Effector memory CD4-positive, alpha-beta T cell (primary cell): ENCODE measurements at places on chromosomes 2 and 18.

GRCh38 chr2:22449696-22450095 is 935.3 kb upstream of the KLHL29 start:
- H3K4me1 ChIP-seq, result no peaks in the 10 kb centered on the region
- no peak for DNase-seq
- no peaks in the 10 kb centered on the region for H3K36me3 ChIP-seq

GRCh38 chr2:14517731-14518130 is 114.8 kb upstream of the LRATD1 start:
- H3K36me3 ChIP-seq, result no peaks in the 10 kb centered on the region
- no peak overlapping the region for H3K4me3 ChIP-seq
- DNase-seq, result no peak
- no peaks in the 10 kb centered on the region for H3K4me1 ChIP-seq
- H3K27me3 ChIP-seq, result no peaks in the 10 kb centered on the region
- H3K27ac ChIP-seq, result no peak overlapping the region

- no peaks in the 10 kb centered on the region for H3K27me3 ChIP-seq
- H3K4me3 ChIP-seq, result no peak overlapping the region
Measured at GRCh38 chr18:36158266-36158867, 28.7 kb downstream of the ELP2 start.

DNA sequence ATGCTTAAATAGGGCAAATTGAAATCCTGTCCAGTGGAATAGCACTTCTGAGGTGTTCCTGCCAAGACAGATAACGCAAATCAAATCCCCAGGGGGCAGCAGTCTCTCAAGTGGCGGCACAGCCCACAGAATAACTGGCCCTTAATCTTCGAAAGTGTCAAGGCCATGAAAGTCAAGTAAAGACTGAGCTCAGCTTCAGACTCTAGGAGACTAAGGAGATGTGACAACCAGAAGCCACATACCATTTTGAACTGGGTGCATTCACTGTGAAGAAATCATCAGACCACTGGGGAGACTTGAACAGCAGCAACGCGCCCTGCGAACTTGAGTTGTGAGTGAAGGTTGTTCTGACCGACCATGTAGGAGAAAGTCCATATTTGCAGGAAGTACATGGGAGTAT is 66.0 kb upstream of the ASAP2 start:
- no peak overlapping the region for H3K4me3 ChIP-seq
- H3K27me3 ChIP-seq, result peaks cover 2% of the 10 kb centered on the region
- no peak for DNase-seq
- no peak overlapping the region for H3K27ac ChIP-seq

GRCh38 chr2:18214936-18215335 is 336.5 kb downstream of the KCNS3 start:
- no peaks in the 10 kb centered on the region for H3K36me3 ChIP-seq
- H3K27me3 ChIP-seq, result no peaks in the 10 kb centered on the region
- no peak for DNase-seq

DNA sequence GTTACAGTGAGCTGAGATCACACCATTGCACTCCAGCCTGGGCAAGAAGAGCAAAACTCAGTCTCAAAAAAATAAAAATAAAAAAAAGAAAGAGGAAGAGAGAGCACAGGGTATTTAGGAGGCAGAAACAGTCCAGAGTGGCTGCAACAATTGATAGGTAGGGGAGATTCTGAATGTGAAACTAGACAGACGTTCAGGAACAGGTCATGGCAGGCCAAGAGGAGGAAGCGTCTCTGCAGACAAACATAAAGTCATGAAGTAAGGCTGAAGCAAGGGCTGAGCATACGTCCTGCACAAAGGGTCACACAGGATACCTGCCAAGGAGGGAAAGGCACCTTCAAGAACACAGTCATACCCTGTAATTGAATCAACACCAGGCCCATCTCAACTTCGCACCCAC is 64.1 kb upstream of the ZNF532 start:
- no peaks in the 10 kb centered on the region for H3K36me3 ChIP-seq
- DNase-seq, result no peak

- H3K4me1 ChIP-seq, result no peaks in the 10 kb centered on the region
- no peaks in the 10 kb centered on the region for H3K27me3 ChIP-seq
- no peak for DNase-seq
- no peak overlapping the region for H3K27ac ChIP-seq
- no peaks in the 10 kb centered on the region for H3K36me3 ChIP-seq
- H3K4me3 ChIP-seq, result no peak overlapping the region
Measured at GRCh38 chr2:210264282-210264681, 39.0 kb upstream of the ACADL start.

- H3K4me1 ChIP-seq, result no peaks in the 10 kb centered on the region
- H3K36me3 ChIP-seq, result no peaks in the 10 kb centered on the region
- no peak for DNase-seq
Measured at GRCh38 chr2:154447727-154448418, 250.6 kb upstream of the KCNJ3 start.

DNA sequence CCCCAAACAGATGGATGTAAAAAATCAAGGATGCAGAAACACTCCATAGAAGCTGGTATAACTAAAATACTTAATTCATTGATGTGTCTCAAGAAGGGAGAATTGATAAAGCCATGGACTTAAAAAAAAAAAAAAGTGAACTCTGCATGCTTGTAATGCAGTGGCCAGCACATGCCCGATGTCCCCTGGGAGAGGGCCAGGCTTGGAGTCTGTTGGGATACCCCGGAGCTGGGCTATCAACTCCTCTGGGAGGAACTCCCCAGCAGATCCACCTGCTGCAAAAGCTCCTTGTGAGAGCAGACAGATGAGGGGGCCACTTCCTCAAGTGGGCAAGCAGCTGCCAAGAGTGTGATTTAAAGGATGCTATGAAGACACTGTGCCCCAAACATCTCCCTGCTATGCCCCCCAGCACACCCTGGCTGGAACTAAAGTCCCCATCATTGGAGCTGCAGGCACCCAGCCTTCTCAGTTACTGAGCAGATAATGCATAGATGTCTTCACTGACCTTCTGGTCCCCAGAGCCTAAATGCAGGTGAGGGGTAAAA is 311.5 kb upstream of the ID2 start:
- H3K4me3 ChIP-seq, result no peak overlapping the region
- H3K27me3 ChIP-seq, result no peaks in the 10 kb centered on the region
- H3K36me3 ChIP-seq, result no peaks in the 10 kb centered on the region
- no peak overlapping the region for H3K27ac ChIP-seq

GRCh38 chr2:234308813-234309195 is 188.1 kb downstream of the ARL4C start:
- H3K36me3 ChIP-seq, result no peaks in the 10 kb centered on the region
- no peak overlapping the region for H3K4me3 ChIP-seq
- peaks cover 14% of the 10 kb centered on the region for H3K4me1 ChIP-seq
- DNase-seq, result peak; percentile 51
- peak overlapping the region; percentile 81 for H3K27ac ChIP-seq

DNA sequence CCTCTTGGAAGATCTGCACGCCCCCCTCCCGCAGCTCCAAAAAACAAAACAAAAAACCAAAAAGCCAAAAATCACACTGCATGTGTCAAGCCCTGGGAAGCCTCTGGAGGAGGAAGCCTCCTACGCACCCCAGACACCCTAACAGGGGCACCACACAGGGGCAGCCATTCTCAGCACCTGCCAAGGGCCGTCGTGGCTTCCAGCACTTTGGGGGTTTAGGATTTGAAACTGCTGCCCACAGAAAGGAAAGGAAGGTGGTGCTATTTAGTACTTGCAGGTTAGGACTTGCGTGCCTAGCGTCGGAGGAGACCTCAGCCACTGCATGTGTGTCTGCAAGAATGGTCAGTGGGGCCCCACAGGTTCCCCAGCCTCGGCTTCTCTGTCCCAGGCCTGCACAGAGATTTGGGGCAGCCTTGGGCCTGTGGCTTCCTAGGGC is 419 bp upstream of the GPR55 start:
- peaks cover 12% of the 10 kb centered on the region for H3K4me1 ChIP-seq
- peak overlapping the region; percentile 54 for H3K4me3 ChIP-seq
- H3K36me3 ChIP-seq, result no peaks in the 10 kb centered on the region
- peak overlapping the region; percentile 43 for H3K27ac ChIP-seq

GRCh38 chr2:118449401-118449800 is 361.1 kb downstream of the INSIG2 start:
- no peak overlapping the region for H3K4me3 ChIP-seq
- DNase-seq, result no peak
- no peak overlapping the region for H3K27ac ChIP-seq
- no peaks in the 10 kb centered on the region for H3K36me3 ChIP-seq
- no peaks in the 10 kb centered on the region for H3K27me3 ChIP-seq

DNA sequence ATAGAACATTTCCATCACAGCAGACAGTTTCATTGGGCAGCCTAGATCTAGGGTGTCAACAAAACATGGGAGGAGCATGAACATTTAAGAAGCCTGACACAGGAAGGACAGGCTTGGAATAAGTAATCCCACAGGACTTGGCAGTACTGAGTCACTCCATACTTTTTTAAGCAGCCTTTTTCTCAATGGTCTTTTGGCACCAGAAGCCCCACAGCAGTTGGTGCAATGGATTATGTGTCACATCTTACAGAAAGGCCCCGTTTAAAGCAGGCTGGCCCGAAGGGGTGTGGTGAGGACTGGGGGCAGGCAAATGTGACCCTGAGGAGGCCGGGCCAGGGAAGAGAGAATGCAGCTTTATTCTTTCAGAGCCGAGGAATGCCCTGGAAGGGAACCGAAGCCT is 26.6 kb downstream of the SPTBN1 start:
- no peak overlapping the region for H3K27ac ChIP-seq
- DNase-seq, result no peak
- no peaks in the 10 kb centered on the region for H3K27me3 ChIP-seq
- H3K4me1 ChIP-seq, result no peaks in the 10 kb centered on the region

- no peaks in the 10 kb centered on the region for H3K36me3 ChIP-seq
- H3K27me3 ChIP-seq, result no peaks in the 10 kb centered on the region
- H3K27ac ChIP-seq, result no peak overlapping the region
- H3K4me3 ChIP-seq, result no peak overlapping the region
- no peak for DNase-seq
Measured at GRCh38 chr2:230861552-230862255, 3.0 kb upstream of the ITM2C start.

- H3K27me3 ChIP-seq, result no peaks in the 10 kb centered on the region
- no peak for DNase-seq
- H3K27ac ChIP-seq, result no peak overlapping the region
- H3K36me3 ChIP-seq, result no peaks in the 10 kb centered on the region
Measured at GRCh38 chr2:10490806-10491291, 42.7 kb upstream of the ODC1 start.

DNA sequence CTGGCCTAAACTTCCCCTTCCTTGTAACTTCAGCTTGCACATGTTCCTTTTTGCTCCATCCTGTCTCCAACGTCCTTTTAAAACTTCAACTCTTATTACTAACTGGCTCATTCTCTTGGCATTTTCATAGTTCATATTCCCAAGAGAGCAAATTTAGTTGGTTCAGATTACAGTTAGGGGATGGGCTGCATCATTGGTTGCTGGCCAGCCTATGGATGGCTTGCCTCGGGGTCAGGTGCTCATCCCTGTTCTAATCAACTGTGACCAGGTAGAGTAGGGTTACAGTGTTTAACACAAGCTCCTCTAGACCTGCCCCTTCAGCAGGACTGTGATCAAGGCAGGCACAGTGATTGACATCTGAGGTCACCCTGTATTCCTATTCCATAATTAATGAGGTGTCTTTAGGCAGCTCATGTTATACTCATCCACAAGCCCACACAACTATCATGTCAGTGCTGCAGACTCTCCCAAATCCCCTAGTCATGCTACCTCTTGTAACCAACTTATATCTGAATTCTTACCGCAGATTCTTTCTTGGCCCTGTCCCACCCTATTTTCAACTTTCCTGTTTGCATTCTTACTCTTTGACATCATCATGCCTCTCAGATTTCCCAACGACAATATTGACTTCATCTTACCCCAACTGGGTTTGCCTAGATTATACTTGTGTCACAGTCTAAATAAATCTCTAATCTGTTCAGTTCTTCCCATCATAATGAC is 293.3 kb downstream of the MTX2 start:
- no peaks in the 10 kb centered on the region for H3K4me1 ChIP-seq
- H3K27me3 ChIP-seq, result no peaks in the 10 kb centered on the region
- no peak overlapping the region for H3K4me3 ChIP-seq
- DNase-seq, result no peak

GRCh38 chr2:178157574-178157973 is 36.7 kb upstream of the OSBPL6 start:
- no peak overlapping the region for H3K27ac ChIP-seq
- no peaks in the 10 kb centered on the region for H3K27me3 ChIP-seq
- H3K4me3 ChIP-seq, result no peak overlapping the region
- H3K36me3 ChIP-seq, result no peaks in the 10 kb centered on the region

- no peaks in the 10 kb centered on the region for H3K27me3 ChIP-seq
- no peaks in the 10 kb centered on the region for H3K36me3 ChIP-seq
- no peak for DNase-seq
- no peak overlapping the region for H3K27ac ChIP-seq
- no peaks in the 10 kb centered on the region for H3K4me1 ChIP-seq
- H3K4me3 ChIP-seq, result no peak overlapping the region
Measured at GRCh38 chr2:119407430-119408220, 24.0 kb upstream of the TMEM37 start.

DNA sequence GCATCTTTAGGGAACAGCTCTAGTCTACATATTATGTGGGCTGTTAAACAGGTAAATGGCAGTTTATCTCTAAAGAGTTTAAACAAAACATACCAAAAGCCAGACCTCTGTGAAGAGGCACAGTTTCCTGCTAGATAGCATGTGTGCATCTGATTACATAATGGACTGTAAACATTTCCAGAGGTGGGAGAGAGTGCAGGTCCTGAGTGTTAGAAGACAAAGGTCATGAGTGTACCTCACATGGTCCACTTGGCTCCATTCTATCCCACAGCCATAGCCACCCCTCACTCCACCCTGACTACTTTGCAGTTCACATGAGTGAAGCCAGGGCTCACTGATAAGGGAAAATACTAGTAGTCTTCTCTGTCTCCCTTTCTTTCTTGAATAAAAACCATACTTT is 233.4 kb downstream of the MTX2 start:
- no peaks in the 10 kb centered on the region for H3K27me3 ChIP-seq
- H3K4me1 ChIP-seq, result no peaks in the 10 kb centered on the region
- no peak for DNase-seq

DNA sequence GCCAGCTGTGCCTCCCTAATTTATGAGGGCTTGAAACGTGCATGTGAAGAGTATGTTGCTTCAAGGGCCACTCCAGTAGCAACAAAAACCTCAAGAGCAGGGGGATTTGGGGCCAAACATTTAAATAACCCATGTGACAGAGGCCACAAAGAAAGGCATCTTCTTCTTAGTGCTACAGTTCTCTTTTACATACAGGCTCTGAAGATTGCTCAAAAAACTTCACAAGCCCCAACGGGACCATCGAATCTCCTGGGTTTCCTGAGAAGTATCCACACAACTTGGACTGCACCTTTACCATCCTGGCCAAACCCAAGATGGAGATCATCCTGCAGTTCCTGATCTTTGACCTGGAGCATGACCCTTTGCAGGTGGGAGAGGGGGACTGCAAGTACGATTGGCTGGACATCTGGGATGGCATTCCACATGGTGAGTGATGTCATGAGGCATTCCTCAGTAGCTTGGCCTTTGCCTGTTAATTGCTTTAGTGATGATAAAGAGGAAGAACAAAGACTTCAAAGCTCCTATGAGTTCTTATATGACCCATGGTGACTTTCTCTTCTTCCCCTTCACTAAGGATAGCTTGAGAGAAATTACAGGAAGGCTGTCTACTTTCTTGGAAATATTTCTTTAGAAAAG is 40.1 kb downstream of the NRP2 start:
- H3K36me3 ChIP-seq, result no peaks in the 10 kb centered on the region
- no peak for DNase-seq
- no peak overlapping the region for H3K4me3 ChIP-seq
- no peaks in the 10 kb centered on the region for H3K27me3 ChIP-seq
- H3K4me1 ChIP-seq, result no peaks in the 10 kb centered on the region
